ENCODE measurements at places on chromosomes 11 and 22. TPM values are rescaled to one million over a fixed set of nuclear protein-coding genes. Genes with fewer than 3 reads are reported as not detected.

The HSPB2 gene
- not detected for total RNA-seq

The YPEL4 gene
- 2.2 TPM for total RNA-seq

The ANGPTL5 gene
- total RNA-seq: not detected

The FADS1 gene
- total RNA-seq: 68.2 TPM

The HPX gene
- total RNA-seq: not detected

The TSGA10IP gene
- not detected for total RNA-seq

The GAL3ST3 gene
- total RNA-seq: not detected

The OR2AG2 gene
- not detected for total RNA-seq

The SERPINH1 gene
- 13.3 TPM for total RNA-seq

The LINC01488 gene
- total RNA-seq: not detected

The KCNK7 gene
- total RNA-seq: 1.0 TPM

The OR5AP2 gene
- not detected for total RNA-seq

The TRIM51 gene
- not detected for total RNA-seq

The CHRNA10 gene
- 1.6 TPM for total RNA-seq

The TECTA gene
- total RNA-seq: 0.10 TPM

The FAM180B gene
- total RNA-seq: not detected

The AMOTL1 gene
- 4.0 TPM for total RNA-seq

The CCDC81 gene
- total RNA-seq: 0.53 TPM

The PRCP gene
- total RNA-seq: 24.5 TPM

The OR56A5 gene
- total RNA-seq: not detected

The KCNJ4 gene
- total RNA-seq: not detected

The CHRDL2 gene
- total RNA-seq: not detected

The OR51A4 gene
- total RNA-seq: not detected

The TYR gene
- not detected for total RNA-seq

The FADS3 gene
- total RNA-seq: 5.4 TPM

The SLC22A12 gene
- total RNA-seq: not detected

The ABCG4 gene
- not detected for total RNA-seq

The PYGM gene
- 4.0 TPM for total RNA-seq

The KDM4D gene
- total RNA-seq: 0.83 TPM

The MUC6 gene
- total RNA-seq: not detected

The NXPE4 gene
- total RNA-seq: not detected

The CYB5R2 gene
- 1.8 TPM for total RNA-seq

The BLID gene
- not detected for total RNA-seq

The AIFM3 gene
- 0.23 TPM for total RNA-seq

The KRTAP5-8 gene
- not detected for total RNA-seq

The C22orf42 gene
- not detected for total RNA-seq

The CSNK2A3 gene
- 1.9 TPM for total RNA-seq

The ASCL2 gene
- total RNA-seq: 0.35 TPM

The SMTN gene
- 36.4 TPM for total RNA-seq

The EFCAB6 gene
- 0.18 TPM for total RNA-seq

The PNPLA3 gene
- 0.08 TPM for total RNA-seq

The KRTAP5-11 gene
- total RNA-seq: not detected

The TMEM45B gene
- 3.3 TPM for total RNA-seq

The C11orf97 gene
- not detected for total RNA-seq

The KIAA1671 gene
- total RNA-seq: 35.5 TPM

The MS4A6E gene
- not detected for total RNA-seq

The POU2AF1 gene
- total RNA-seq: 7.8 TPM

The CASP5 gene
- total RNA-seq: not detected

The INS gene
- total RNA-seq: not detected

The OR52E8 gene
- total RNA-seq: not detected

The DEFB131B gene
- total RNA-seq: not detected

The AIP gene
- total RNA-seq: 159 TPM

The LSP1 gene
- total RNA-seq: 590 TPM

The OR6T1 gene
- total RNA-seq: not detected

The NELL1 gene
- total RNA-seq: not detected

The NRGN gene
- total RNA-seq: 7.3 TPM

Measured in activated CD4-positive, alpha-beta memory T cell treated with anti-CD3 and anti-CD28 coated beads, Interleukin-2, amount 10 ng/mL, durations not matched to agents 7 days and 5 days (primary cell).